Large intestine (tissue), 12 donors: ENCODE measurements at places on chromosomes 1 and 21. TPM values are rescaled to one million over a fixed set of nuclear protein-coding genes. Genes with fewer than 3 reads are reported as not detected.

The PRDM16 gene
- polyA plus RNA-seq: 20.6 TPM

- H3K36me3 ChIP-seq: peaks cover 37% of the 10 kb centered on the region
- H3K4me1 ChIP-seq: no peaks in the 10 kb centered on the region
- H3K27ac ChIP-seq: no peak overlapping the region
- DNase-seq: no peak
Measured at GRCh38 chr1:173771560-173771959, 52.9 kb upstream of the DARS2 start.

DNA sequence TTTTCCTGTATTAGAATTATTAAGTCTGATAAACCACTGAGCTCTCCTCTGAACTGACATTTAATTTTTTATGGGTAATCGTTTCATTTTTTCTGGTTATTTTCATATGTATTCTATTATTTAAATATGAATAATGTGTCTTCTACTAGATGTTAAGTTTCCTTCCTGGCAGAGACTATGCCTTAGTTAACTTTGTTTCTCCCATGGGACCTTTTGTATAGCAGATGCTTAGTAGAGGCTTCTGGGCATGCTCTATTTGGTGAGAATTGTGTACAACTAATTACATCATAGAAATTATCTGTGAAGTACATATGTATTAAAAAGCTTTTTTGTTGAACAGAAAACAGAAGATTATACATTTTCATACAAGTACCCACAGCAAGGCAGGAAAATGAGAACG is 23.4 kb downstream of the CTBS start:
- peaks cover 4% of the 10 kb centered on the region for H3K36me3 ChIP-seq

DNA sequence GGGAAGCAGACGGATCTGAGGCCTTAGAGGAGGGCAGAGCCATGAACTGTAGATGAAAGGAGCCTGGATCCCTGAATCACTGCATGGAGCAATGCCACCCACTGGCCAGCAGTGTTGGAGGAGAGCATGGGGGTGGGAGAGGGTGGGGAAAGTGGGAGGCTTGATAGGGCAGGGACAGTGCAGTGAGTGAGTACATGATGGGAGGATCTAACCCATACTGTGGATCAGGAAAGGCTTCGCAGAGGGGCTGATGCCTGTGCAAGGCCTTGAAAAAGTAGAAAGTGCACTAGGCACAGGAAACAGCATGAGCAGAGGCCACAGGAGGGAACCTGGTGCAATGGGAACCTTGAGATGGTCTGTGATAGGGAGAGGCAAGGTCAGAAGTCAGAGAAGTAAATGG is 391.9 kb downstream of the PTPRU start:
- H3K4me1 ChIP-seq: no peaks in the 10 kb centered on the region
- no peak overlapping the region for H3K27ac ChIP-seq
- no peak overlapping the region for H3K4me3 ChIP-seq
- no peaks in the 10 kb centered on the region for H3K36me3 ChIP-seq
- no peaks in the 10 kb centered on the region for H3K27me3 ChIP-seq

- H3K4me1 ChIP-seq: peaks cover 9% of the 10 kb centered on the region
- H3K27me3 ChIP-seq: no peaks in the 10 kb centered on the region
- H3K27ac ChIP-seq: no peak overlapping the region
- H3K36me3 ChIP-seq: no peaks in the 10 kb centered on the region
Measured at GRCh38 chr1:223135176-223135942, 7.7 kb downstream of the TLR5 start.

The PLA2G2F gene
- not detected for polyA plus RNA-seq

- H3K27me3 ChIP-seq: no peaks in the 10 kb centered on the region
- H3K27ac ChIP-seq: peak overlapping the region; percentile 73
- H3K4me1 ChIP-seq: peaks cover 56% of the 10 kb centered on the region
Measured at GRCh38 chr1:156367383-156368156, 1.4 kb upstream of the RHBG start.

DNA sequence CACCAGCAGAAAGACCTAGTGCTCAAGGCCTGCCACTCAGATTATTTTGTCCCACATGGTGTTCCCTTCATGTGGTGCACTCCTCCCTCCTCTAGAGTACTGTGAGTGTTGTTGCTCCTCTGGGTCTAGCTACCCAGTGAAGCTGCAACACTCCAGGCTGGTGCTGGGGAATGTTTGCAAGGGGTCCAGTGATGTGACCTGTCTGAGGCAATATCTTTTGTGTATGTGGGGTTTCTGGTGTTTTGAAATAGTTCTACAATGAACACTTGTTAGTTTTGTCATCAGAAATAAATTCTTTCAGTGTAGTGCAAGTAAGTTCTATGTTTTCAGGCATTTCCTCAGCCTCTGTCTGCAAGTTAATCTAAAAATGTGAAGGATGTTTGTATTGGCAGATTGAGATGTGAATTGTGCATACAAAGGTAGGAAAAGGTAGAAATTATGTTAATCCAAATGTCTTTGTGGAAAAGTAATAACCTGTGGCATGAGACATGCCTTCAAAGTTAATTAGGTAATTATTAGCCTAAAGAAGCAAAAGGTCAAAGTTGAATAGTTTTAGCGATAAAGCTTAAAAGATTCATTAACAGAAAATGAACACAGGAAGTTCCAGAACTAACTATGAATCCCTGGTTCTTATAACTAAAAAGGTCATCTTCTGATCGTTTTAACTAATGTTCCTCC is 616.8 kb downstream of the LTN1 start:
- no peaks in the 10 kb centered on the region for H3K27me3 ChIP-seq
- H3K4me1 ChIP-seq: peaks cover 9% of the 10 kb centered on the region
- no peaks in the 10 kb centered on the region for H3K36me3 ChIP-seq
- H3K4me3 ChIP-seq: no peak overlapping the region
- DNase-seq: peak; percentile 19

DNA sequence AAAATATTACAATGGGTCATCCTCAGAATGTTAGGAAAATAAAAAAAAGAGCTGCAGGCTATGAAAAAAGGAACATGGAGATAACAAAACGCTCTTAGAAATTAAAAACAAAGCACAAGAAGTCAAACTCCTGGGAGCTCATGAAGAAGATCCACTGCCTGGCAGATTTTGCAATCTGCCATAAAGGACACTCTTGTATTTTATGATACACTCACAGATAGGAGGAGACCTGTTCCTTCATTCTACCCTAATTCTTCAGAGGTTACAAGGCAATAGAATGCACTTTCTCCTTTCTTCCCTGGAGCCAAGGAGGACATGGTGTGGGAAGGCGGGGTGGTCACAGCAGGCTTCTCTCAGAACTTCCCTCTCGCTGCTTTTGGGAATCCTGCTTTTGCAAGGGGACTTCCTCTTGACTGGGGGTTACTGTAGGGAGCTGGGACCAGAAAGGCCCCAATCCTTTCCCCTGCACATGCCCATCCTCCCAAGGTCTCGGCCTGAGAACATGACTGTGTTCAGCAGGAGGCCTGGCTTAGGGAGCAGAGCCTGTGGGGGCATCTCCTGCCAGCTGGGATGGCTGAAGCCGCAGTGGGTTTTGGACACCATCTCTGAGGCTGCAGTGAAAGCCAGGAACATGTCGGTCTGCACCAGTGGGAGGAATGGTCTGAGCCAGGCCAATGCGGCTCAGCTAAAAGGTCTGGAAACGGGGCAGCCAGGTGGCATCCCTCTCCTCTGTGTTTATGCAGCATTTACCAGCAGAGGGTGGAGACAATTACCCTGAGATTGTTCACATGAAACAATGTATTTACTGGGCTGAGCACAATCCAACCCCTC is 44.8 kb downstream of the GPR161 start:
- no peak overlapping the region for H3K27ac ChIP-seq
- peaks cover 10% of the 10 kb centered on the region for H3K36me3 ChIP-seq
- no peaks in the 10 kb centered on the region for H3K27me3 ChIP-seq
- H3K4me1 ChIP-seq: peaks cover 18% of the 10 kb centered on the region

DNA sequence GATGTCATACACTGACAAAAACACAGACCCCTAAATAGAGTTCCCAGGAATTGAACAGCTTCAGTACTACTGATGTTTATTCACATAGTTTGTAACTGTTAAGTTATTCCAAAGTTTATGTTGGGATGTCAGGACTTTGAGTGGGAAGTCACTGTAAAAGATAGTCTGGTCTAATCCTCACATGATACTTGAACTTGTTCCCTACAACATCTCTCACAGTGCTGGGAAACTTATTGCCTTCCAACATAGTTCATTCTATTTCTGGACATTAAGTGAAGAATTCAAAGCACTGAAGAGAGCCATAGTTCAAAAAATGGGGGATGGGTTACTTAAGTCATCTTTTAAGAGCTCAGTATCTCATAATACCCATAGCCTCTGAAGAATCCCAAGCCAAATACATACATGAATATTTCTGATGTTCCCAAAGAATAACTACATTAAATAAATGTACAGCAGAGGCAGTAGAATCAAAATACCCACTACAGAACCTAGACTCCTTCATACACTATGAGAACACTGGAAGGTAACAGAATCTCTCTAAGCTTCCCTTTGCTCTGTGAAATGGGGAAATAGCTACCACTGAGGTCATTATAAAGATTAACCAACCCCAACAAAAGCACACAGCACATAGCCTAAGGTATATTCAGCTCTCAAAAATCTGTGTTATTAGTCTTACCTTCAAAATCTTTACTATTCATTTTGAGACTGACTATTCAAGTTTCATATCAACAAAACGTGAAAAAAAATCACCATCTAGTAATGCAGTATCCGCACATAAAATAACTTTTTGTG is 81.4 kb downstream of the ESRRG start:
- H3K27me3 ChIP-seq: no peaks in the 10 kb centered on the region
- H3K4me1 ChIP-seq: no peaks in the 10 kb centered on the region
- no peak overlapping the region for H3K4me3 ChIP-seq
- no peak for DNase-seq

- peak; percentile 25 for DNase-seq
- H3K4me1 ChIP-seq: peaks cover 3% of the 10 kb centered on the region
- no peak overlapping the region for H3K4me3 ChIP-seq
- H3K27ac ChIP-seq: no peak overlapping the region
- H3K36me3 ChIP-seq: no peaks in the 10 kb centered on the region
Measured at GRCh38 chr1:183291802-183292514, 105.9 kb downstream of the LAMC2 start.

DNA sequence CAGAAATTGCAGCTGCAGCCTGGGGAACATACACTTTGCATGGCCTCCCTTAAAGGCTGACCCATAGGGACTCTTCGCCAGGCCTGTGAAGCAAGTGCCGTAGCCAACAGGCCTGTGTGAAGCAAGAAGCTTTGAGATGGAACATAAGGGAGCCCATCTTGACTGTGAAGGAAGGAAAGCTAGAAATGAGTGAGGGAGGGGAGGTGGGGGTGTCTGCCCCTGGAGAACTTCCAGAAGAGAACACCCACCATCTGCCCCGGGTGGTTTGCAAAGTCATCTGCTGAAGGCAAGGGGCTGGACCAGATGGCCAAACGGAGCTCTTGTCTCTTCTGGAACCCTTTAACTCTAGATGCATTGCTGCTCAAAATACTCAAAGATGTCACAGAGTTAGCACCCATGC is 103.3 kb upstream of the GRIK3 start:
- no peak for DNase-seq
- H3K36me3 ChIP-seq: no peaks in the 10 kb centered on the region
- no peaks in the 10 kb centered on the region for H3K4me1 ChIP-seq
- H3K27me3 ChIP-seq: no peaks in the 10 kb centered on the region
- no peak overlapping the region for H3K4me3 ChIP-seq
- no peak overlapping the region for H3K27ac ChIP-seq

The CORT gene
- polyA plus RNA-seq: 1.2 TPM

The ALX3 gene
- polyA plus RNA-seq: not detected

DNA sequence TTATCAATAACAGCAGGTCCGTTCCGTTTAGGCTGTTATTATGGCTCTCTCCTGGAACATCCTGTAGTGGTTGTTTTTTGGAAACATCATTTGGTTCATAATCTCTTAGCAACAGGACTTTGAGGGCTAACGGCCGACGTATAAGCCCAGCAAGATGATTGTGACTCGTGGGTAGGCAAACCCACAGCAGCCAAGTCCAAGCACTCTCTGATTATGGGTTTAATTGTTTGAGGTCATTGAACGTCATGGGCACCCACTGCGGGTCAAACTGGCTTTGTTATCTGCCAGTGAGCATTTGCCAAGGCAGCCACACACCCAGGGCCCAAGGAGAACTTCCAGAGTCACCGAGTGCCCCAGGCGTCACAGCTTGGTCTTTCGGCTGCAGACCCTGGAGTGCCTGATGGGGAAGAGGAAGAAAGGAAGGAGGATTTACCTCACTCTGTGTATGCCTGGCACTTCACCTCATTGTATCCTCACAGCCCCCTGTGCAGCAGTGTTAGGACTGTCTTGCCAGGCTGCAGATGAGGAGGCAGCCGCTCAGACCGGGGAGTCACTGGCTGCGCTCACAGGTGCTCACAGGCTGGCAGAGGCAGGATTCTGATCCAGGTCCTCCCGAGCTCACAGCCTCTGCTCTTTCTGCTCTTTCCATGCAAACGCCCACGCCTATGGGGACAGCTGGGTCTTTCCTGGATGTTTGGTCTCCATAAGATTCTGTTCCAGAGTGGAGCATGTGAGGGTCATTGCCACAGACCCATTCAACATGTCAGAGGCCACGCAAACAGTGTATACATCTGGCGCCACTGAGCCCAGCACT is 30.8 kb upstream of the EPS8L3 start:
- H3K27ac ChIP-seq: no peak overlapping the region
- peaks cover 40% of the 10 kb centered on the region for H3K4me1 ChIP-seq
- H3K36me3 ChIP-seq: no peaks in the 10 kb centered on the region
- no peak overlapping the region for H3K4me3 ChIP-seq
- DNase-seq: no peak
- H3K27me3 ChIP-seq: no peaks in the 10 kb centered on the region

The FAM163A gene
- 5.5 TPM for polyA plus RNA-seq

- DNase-seq: no peak
- no peaks in the 10 kb centered on the region for H3K4me1 ChIP-seq
- no peak overlapping the region for H3K27ac ChIP-seq
- H3K27me3 ChIP-seq: no peaks in the 10 kb centered on the region
- H3K4me3 ChIP-seq: no peak overlapping the region
Measured at GRCh38 chr1:247088967-247089366, 10.4 kb upstream of the ZNF670 start.

DNA sequence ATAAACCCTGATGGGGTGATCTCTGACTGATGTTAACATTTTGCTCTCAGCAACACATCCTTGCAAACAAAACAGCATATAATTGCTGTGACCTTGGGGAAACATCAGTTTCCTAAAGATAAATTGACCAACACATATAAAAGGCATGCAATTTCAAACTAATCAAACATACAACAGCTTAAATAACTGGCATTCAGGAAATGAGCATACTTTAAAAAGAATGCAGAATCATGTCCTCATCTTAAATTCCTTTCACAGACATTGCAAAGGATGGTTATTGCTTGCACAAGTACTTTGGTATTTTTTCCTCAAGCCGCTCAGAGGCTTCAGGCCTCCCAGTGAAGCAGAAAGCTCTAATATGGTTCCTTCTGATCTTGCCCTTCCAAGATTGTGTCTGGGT is 53.4 kb upstream of the RGS18 start:
- no peaks in the 10 kb centered on the region for H3K36me3 ChIP-seq
- H3K27ac ChIP-seq: no peak overlapping the region
- H3K4me3 ChIP-seq: no peak overlapping the region
- H3K4me1 ChIP-seq: no peaks in the 10 kb centered on the region
- no peaks in the 10 kb centered on the region for H3K27me3 ChIP-seq

GRCh38 chr1:184075055-184076029 is 23.8 kb downstream of the TSEN15 start:
- no peak overlapping the region for H3K27ac ChIP-seq
- H3K27me3 ChIP-seq: no peaks in the 10 kb centered on the region
- peak; percentile 29 for DNase-seq
- peaks cover 4% of the 10 kb centered on the region for H3K36me3 ChIP-seq
